ENCODE measurements at places on chromosomes 1 and 21.

- DNase-seq: no peak
These were observed 27.8 kb upstream of the CACYBP start for GRCh38 chr1:174971902-174972301.

- no peak for DNase-seq
These were observed 38.8 kb downstream of the WNT4 start for GRCh38 chr1:22104094-22104493.

DNA sequence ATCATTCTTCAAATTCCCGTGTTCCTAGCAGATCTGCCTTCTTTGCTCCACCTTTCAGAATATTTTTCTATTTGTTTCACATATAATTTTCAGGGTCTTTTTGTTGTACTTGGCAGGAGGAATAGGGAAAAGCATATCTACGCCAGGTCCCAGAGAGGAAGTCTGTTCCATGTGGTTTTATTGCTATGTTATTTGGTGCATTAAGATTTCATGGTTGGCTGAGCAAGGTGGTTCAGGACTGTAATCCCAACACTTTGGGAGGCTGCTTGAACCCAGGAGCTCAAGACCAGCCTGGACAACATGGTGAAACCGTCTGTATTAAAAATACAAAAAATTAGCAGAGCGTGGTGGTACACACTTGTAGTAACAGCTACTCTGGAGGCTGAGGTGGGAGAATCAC is 36.1 kb downstream of the COL6A1 start:
- no peak for DNase-seq

DNA sequence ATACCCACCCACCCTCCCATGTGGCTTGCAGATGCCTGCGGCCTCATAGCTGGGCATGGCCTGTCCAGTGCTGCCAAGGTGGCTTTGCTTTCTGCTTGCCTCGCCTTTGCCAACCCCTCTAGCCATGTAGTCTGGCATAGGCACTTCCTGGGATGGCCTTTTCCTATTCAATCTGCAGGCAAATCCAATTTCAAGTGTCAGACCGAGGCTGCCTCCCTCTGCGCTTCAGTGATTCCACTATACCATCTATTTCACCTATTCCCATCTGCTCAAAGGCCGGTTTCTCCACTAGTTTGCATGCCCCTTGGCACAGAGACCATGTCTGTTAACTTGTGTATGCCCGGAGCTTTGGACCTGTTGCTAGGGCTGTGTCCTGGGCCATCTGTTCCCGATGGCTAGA is 3.8 kb upstream of the ZBTB21 start:
- DNase-seq: no peak

DNA sequence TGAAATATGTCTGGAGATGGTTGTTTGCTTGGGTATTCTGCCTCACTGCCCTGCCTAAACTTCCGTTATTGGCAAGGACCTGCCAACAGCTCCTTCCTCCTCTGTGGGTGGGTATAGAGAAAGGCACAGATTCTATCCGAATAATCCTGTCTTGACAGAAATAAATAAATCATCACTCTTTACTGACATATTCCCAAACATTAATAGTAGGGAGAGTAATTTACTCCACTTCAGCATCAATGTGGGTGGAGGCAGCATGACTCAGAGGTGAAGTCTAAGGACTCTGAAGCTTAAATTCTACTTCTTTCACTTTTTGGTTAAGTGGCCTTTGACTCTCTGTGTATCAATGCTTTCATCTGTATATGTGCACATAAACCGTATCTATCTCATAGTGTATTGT is 2.9 kb downstream of the CD84 start:
- DNase-seq: no peak

DNA sequence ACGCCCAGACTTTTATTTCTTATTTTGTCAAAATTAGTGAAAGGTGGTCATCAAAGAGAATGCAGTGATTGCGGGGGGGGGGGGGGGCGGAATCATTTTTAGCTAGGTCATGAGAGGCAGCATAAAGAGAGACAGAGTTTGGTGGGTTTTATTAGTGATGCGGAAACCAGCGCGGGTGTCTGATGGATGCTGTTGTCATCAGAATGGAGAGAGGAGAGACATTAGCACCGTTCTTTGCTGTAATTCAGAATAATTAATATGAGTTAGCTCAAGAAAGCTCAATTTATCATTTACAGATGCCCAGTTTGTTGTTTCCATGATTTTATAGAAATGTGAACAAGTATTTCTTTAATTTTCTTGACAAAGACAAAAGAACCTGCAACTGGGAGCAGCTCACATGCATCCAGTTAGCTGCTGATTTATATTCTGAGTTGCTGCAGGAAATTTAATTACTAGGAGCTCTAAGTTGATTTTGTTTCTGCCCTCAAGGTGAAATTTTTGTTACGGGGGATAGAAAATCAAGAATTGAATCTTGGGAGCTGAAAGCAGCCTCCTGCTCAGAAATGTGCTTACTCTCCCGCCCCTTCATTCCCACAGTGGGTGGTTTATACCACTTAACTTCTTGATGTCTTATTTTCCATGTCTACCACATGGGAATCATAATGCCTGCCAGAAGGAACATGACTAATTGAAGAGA is 133.4 kb upstream of the MAP1LC3C start:
- no peak for DNase-seq

- no peak for DNase-seq
These were observed 128.7 kb downstream of the ACTL8 start for GRCh38 chr1:17883662-17884395.

GRCh38 chr1:214361636-214362035 is 80.7 kb downstream of the SMYD2 start:
- DNase-seq: no peak

DNA sequence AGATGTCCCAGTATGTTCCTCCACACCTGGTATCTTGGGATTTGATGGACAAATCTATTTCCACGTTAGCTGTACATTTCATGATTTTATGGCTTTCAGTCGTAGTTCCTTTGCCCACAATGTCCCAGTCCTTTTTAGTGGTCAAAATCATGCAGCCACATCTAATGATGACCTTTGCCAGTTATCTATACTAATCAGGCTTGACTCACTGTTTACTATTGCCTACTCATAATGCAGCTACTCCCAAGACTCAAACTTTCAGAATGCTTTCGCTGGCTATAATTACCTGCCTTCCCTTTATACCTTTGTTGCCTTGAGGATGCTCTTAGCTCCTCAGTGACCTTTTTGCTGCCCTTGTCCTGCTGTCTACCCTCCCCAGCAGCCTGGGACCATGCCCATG is 6.4 kb downstream of the NOS1AP start:
- no peak for DNase-seq

DNA sequence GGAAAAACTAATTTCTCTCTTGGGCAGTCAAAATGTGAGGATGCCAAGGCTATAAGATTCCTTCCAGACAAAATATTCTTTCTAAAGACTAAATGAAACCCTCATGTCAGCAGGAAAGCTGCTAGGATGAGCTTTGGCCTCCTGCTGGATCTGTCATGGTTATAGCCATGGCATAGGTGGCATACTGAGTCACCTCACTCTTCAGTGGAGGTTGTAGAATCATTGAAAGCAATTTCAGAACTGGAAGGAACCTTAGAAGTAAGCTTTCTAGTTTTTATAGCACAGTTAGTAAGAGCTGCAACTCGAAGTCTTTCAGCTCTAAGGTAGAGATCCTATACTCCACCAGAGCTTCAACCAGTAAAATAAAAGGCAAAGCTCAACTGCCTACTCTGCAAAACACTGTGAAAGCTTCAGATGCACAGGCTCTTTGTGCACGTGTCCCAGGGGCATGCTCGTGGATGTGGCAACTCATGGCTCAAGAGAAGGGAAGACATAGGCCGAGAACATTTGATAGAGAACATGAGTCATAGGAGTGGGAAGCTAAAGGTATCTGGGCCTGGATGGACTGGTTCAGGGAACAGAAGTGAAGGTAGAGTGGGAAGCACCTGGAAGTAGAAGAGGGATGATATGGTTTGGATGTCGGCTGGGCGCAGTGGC is 5.8 kb downstream of the AVPR1B start:
- DNase-seq: no peak

Data from stimulated activated CD4-positive, alpha-beta T cell treated with anti-CD3 and anti-CD28 coated beads, Interleukin-1b, Interleukin-23, amount 100 ng/mL, for 24 hours (primary cell).